ENCODE measurements at places on chromosomes 13 and 19.
A peak's percentile ranks its signal among the peaks of the same experiment; 100 is the strongest.

- no peak for DNase-seq
These were observed 343.5 kb upstream of the SPRY2 start for GRCh38 chr13:80684217-80684991.

DNA sequence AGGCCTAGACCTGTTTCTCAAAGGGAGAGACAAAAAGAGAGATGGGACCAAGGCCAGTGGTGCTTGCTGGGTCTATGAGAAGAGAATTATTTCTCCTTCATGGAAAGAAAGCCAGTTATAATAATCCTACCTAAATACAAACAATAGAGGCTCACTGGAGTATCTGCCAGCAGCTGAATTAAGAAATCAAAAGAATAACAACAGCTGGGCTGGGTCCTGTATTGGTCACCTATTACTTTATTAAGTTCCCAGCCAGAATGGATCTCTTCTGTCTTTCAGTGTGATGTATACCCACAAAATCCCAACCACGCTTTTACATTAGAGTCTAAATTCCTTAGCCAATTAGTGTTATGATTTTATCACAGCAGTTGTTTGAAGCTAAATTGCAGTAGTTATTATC is 297.8 kb upstream of the DACH1 start:
- no peak for DNase-seq

- no peak for DNase-seq
These were observed 836.2 kb downstream of the DACH1 start for GRCh38 chr13:71030784-71031183.

DNA sequence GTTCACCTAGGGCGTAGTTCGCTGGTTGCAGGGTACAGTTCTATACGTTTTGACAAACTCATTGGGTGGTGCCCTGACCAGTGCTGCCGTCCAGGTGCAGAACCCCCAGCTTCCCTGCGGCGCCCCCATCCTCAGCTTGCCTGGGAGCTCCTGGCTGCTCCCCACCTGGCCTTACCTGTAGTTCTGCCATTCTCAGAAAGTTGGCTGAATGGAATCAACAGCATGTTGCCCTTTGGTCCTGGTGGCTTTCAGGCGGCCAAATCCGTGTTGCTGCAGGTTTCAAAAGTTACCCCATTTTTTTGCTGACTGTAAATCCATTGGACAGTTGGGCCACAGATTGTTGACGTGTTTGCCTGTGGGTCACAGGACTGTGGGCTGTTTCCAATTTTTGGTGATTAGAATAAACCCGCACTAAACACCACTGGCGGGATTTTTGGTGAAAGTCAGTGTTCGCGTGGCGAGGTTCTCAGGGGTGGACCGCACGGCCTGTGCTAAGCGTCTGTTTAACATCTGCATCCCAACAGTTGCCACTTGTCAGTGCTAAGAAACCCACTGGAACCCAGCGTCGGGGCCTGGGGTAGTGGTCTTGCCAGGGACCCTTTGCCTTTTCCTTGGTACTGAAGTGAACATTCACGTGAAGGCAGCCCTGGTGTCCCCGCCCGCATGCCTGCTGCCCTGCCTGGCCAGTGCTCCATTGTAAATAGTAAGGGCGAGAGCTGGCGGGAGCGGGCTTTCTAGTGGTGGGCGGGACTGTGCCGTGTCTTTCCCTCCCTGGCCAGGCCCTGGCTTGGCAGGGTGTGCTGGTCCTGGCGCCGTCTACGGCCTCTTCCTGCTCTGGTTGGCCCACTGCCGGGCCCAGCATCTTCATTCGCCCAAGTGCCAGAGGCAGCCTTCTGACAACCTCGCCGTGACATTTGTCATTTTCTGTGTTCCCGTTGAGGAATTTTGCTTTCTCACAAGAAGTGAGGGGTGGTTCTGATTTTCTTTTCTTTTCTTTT is 3.3 kb downstream of the DOT1L start:
- DNase-seq: no peak

DNA sequence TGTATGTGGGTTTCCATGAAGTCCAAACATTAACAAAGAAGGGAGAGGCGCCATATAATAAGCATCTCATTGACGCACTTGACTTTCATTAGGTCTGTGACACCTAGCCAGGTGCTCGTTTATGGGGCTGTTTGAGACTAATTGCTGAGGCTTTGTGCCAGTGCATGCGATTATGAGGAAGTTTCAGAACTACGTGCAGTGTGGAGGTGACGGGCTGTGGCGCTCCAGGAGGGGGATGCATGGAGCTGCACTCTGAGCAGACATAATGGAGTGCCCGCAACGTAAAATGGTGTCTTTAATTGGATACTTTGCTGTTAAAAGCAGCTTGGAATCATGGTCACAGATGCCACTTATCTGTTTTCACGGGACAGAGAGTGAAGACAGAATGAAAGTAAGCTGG is 223.2 kb downstream of the FGF9 start:
- DNase-seq: no peak

- no peak for DNase-seq
These were observed 3.7 kb upstream of the RAP2A start for GRCh38 chr13:97430296-97430695.

DNA sequence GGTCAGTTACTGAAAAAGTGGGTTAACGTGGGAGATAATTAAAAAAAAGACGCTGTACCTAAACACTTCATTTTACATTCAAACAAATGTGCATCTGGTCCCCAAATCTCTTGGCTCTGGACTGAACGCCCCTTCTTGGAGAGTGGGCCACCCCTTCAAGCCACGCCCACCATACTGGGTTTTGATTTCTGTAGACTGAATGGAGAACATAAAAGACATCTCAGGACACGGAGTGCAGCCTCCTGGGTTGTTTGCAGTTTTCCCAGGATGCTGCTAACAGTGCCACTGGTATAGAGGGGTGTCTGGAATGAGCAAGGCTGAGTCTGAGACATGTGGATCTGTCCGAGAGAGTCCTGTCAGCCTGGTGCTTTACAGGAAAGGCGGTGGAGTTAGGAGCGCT is 10.6 kb downstream of the TFDP1 start:
- DNase-seq: no peak

GRCh38 chr19:34838753-34839431 is 65.9 kb upstream of the ZNF599 start:
- no peak for DNase-seq

DNA sequence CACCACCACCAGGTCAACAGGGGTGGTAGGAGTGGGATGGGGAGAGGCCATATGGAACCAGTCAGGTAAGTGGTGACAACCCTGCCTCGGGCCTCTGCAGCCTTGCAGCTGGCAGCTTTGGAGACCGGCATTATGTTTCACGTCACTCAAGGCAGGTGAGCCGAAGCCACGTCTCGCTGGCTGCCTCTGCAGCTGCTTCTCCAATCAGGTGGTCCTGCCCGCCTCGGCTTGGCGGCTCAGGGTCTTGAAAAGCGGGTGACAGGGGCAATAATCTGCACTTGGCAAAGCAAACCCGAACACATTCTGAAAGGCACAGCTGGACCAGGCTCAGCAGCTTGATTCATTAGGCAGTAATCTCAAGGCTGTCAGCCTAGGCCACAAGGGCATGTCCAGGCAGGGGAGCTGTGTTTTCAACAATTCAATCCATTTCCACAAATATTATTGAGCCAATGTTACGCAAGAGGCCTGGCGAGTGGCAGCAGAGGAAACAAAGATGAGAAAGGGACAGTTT is 77.4 kb upstream of the PCDH8 start:
- DNase-seq: no peak

GRCh38 chr13:32150794-32151193 is 119.2 kb downstream of the FRY start:
- DNase-seq: peak; percentile 38

DNA sequence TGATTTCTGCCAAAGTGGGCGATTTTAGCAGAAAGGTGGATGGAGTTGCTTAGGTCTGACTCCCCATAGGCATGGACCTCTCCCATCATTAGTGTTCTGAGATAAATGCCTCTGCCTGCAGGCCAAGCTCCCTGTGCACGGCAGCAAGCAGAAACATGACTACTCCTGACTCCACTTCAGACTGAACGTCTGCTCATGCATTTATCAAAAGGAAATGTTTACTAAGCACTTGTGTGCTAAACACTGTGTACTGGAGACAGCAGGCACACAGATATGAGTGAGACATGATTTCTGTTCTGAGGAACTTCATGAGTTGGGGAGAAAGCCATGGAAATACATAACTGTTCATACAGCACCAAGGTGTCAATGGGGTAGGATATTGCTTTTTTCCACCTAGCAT is 149.6 kb downstream of the MIPEP start:
- no peak for DNase-seq

DNA sequence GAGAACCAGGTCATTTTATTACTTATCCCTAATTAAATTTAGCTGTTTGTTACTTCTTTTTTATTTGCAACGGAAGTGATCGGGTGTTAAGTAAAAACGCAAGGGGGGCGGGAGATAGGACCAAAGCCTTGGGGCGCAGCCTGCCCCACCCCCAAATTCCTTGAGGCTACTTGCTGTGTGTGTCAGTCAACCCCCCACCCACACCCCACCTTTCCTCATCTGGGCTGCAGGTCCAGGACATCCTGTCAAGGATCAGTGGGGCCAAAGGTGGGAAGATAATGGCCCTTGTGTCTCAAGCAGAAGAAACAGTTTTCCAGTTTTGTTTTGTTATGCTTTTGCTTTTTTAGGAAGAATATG is 1.2 kb upstream of the FOXO1 start:
- DNase-seq: no peak

DNA sequence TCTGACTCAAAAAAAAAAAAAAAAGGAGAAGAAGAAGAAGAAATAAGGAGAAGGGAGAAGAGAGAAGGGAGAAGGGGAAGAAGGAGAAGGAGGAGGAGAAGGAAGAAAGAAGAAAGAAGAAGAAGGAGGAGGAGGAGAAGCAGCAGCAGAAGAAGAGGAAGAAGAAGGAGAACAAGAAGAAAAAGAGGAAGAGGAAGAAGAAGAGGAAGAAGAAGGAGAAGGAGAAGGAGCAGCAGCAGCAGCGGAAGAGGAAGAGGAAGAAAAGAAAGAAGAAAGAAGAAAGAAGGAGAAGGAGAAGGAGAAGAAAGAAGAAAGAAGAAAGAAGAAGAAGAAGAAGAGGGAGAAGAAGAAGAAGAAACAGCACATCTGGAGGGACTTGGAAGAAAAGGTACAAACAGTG is 4.1 kb upstream of the CNN1 start:
- DNase-seq: no peak

DNA sequence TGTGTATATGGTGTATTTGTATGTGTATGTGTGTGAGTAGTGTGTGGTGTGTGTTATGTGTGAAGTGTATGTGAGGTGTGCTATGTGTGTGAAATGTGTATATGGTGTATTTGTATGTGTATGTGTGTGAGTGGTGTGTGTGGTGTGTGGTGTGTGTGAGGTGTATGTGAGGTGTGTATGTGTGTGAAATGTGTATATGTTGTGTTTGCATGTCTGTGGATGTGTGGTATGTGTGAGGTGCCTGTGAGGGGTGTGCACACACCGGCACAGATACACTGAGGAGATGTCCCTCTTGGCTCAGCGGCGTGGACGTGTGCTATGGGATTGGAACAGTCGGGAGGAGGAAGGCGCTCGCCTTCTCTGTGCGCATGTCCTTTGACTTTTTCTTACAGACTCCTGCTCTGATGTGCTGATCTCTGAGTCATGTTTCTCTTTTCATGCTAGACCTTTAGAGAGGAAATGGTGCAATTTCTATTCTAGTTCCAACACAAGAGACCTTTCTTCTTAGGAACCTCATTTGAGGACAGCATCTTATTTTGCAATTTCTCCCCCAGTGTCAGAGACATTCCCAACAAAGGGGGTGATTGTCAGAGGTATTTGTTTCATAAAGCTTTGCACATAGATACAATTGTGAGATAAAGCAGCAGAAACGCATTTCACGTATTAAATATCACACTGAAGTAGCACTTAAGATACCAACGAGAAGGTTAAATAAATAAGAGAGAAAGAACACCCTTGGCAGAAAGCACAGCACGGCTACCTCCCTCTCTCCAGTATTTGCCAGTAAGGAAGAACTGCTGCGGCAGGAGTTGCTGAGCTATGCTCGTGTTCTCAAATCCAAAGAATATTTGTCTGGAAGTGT is 11.3 kb upstream of the TNFRSF19 start:
- peak; percentile 81 for DNase-seq

DNA sequence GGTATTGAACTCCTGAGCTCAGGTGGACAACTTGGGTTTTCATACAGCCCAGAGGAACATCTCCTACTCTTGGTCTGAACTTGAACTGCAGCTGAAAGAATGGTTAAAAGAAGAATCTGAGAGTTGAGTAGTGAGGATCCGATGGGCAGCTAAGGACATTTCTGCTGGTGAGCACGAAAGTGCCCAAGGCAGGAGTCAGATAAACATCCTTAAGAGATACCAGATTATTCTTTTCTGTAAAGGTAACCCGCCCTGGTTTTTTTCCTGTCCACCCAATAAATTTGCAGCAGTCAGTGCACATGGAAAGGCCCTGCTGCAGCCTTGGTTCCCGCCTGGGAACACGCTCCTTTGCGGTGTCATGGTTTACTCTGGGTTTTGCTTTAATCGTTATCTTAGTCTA is 78.4 kb upstream of the ARHGEF7 start:
- DNase-seq: no peak

DNA sequence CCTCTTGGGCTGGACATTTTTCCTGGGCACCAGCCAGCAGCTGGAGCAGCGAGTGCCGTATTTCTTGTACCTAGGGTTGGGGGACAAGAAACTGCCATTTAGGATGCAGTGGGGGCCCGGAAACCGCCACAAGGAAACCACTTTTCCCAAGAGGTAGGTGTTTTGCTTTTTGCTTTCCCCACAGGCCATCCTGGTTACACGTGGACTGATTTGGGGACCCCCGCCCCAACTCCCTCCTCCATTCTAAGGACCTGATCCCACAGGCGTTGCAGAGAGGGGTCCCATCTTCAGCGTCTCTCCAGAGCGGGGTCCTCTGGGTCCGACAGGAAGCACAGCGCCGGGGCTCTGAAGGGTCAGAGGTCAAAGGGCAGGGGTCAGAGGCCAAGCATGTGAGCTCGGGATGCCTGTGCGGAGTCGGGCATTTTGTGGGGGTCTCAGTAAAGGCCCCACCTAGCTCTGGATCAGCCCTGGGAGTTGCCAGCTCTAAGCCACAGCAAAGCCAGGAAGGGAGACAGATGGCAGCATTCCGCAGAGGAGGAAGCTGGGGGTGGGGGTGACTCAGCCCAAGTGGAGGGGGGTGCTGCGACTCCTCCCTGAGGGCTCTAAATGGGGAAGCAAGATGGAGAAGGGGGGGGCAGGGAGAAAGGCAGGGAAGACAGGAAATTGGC is 4.3 kb downstream of the ZGLP1 start:
- peak; percentile 33 for DNase-seq

DNA sequence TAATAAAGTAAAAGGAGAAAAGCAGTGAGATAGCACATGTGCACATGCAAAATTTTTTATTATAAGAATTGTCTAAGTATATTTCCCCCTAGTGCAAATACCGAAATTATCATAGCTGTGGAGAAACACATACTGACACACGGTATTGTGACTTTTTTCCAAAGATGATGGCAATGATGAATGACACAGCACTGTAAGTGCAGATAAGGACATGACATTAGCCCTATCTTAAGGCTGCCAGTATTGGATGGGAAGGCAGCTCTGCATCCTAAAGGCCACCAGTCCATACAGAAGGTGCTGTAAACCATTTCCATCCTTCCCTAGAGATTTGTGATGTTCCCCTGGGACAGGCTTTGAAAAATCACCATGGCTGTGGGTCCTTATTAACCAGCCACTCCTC is 11.5 kb upstream of the MICU2 start:
- no peak for DNase-seq

GRCh38 chr19:36030264-36031148 is 2.2 kb downstream of the CLIP3 start:
- DNase-seq: no peak
